ENCODE measurements at places on chromosomes 11 and 22. TPM values are rescaled to one million over a fixed set of nuclear protein-coding genes. Genes with fewer than 3 reads are reported as not detected.
A peak's percentile ranks its signal among the peaks of the same experiment; 100 is the strongest.

DNA sequence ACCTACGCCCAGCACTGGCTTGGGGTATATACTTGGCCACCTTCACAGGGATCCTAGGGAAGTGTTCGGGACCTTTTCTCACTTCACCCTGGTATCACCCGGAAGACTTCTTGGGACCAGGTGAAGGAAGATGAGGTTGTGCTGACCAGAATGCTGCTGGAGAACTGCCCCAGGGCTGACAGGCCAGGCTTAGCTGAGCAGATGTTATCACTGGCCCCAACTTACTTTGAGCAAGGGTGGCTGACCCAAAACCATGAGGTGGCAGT lies 4.5 kb downstream of the FTH1 start:
- no peak overlapping the region for H3K4me3 ChIP-seq
- peaks cover 10% of the 10 kb centered on the region for H3K4me1 ChIP-seq
- H3K27me3 ChIP-seq = no peaks in the 10 kb centered on the region

- no peaks in the 10 kb centered on the region for H3K27me3 ChIP-seq
- H3K4me1 ChIP-seq = peaks cover 14% of the 10 kb centered on the region
- H3K4me3 ChIP-seq = no peak overlapping the region
- peaks cover 17% of the 10 kb centered on the region for H3K36me3 ChIP-seq
- H3K27ac ChIP-seq = peak overlapping the region; percentile 60
- DNase-seq = peak; percentile 41
Observed at GRCh38 chr11:70210530-70210929, 7.4 kb downstream of the FADD start.

DNA sequence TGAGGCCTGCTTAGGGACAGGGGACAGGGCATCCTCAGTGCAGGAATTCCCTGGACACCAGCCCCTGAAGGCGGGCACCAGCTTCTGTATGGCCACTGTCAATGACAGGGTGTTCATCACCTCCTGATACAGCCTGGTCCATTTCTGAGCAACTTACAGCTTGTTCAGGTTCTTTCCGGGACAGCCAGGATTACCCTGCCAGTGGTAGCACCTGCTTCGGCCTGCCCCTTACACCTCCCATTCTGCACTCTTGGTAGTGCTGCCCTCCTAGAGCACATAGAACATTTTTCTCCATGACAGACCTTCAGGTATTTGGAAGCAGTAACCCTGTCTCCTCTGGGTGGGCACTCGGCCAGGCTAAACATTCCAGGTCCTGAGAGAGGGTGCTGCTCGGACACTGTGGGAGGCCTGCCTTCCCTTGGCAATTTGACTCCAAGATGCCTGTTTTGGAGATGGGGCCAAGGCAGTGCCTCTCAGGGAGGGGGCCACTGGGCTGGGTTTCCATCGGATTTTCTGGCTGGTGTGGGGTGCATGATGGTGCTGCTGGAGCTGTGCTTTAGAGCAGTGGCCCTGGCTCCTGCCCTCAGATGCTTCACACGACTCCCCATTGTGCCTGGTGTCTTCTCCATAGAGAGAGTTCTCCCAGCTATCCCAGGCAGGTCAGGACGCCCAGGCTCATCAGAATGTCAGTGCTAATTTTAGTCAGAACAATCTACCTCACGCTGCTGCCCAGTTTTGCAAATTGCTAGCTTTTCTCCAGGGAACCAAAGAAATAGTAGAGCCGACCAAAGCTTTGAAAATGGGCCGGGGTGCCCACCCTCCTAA lies 1.2 kb downstream of the GAL3ST3 start:
- H3K36me3 ChIP-seq = no peaks in the 10 kb centered on the region
- H3K4me1 ChIP-seq = peaks cover 17% of the 10 kb centered on the region
- peak; percentile 23 for DNase-seq
- H3K4me3 ChIP-seq = no peak overlapping the region
- H3K27ac ChIP-seq = no peak overlapping the region
- peaks cover 3% of the 10 kb centered on the region for H3K27me3 ChIP-seq

DNA sequence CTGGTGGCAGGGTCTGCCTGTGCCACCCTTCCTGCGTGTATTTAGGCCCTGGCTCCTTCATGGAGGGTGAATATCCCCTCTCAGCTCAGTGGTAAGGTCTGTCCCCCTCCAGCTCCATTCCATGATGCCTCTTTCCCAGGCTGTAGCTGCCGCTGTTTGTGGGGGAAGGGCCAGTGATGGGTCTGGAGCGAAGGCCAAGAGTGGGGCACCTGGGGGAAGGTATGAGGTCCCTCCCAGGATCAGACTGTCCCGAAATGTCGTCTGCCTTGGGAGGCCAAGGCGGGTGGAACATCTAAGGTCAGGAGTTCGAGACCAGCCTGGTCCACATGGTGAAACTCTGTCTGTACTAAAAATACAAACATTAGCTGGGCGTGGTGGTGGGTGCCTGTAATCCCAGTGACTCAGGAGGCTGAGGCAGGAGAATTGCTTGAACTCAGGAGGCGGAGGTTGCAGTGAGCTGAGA lies 1.1 kb downstream of the CD151 start:
- peak overlapping the region; percentile 79 for H3K27ac ChIP-seq
- H3K4me3 ChIP-seq = peak overlapping the region; percentile 86
- H3K27me3 ChIP-seq = no peaks in the 10 kb centered on the region
- peaks cover 7% of the 10 kb centered on the region for H3K36me3 ChIP-seq
- DNase-seq = no peak

GRCh38 chr11:131094827-131095226 lies 178.5 kb upstream of the SNX19 start:
- H3K4me3 ChIP-seq = no peak overlapping the region
- H3K36me3 ChIP-seq = no peaks in the 10 kb centered on the region
- H3K27me3 ChIP-seq = no peaks in the 10 kb centered on the region
- no peaks in the 10 kb centered on the region for H3K4me1 ChIP-seq
- no peak for DNase-seq

- no peaks in the 10 kb centered on the region for H3K36me3 ChIP-seq
- peaks cover 17% of the 10 kb centered on the region for H3K4me1 ChIP-seq
- H3K27ac ChIP-seq = peak overlapping the region; percentile 44
- DNase-seq = peak; percentile 92
Observed at GRCh38 chr11:6357222-6357621, 33.1 kb upstream of the SMPD1 start.

DNA sequence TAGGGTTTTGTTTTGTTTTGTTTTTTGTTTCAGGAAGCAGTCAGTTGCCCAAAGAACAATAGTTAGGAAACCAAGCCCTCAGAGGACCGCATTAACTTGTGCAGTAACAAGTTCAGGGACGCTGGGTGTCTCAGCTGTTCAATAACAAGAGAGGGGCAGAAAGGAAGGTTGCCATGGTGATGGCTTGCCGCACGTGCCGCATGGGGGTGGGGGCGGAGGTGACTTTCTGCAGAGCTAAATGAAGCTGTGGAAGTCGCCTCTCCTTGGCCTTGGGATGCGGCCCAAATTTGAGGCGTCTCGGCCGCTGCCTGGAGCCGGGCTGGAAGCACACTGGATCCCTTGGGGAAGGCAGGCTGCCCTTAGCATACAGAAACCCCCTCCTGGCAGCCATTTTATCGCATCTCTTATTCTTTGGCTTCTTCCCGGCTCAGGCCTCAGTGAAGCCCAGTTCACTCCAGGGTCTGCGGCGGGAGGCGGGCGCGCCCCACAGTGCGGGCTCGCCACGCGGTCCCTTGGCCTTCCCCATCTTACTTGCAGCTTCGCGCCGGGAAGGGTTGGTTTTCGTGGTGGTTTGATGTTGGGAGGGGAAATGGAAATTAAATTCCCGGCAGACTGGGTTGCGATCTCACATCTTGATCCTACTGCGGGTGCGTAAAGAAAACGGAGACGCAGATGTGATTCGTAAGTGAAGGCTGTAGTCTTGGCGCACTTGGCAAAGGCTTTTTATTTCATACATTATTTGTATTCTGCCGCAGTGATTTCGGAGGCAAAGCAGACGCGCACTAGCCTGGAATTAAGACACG lies 94.3 kb downstream of the SLC17A6 start:
- H3K27me3 ChIP-seq = no peaks in the 10 kb centered on the region
- peak overlapping the region; percentile 60 for H3K4me3 ChIP-seq
- H3K4me1 ChIP-seq = peaks cover 13% of the 10 kb centered on the region
- DNase-seq = peak; percentile 57

GRCh38 chr11:11843642-11844041 lies 1.9 kb downstream of the USP47 start:
- DNase-seq = no peak
- no peaks in the 10 kb centered on the region for H3K36me3 ChIP-seq
- peak overlapping the region; percentile 88 for H3K4me3 ChIP-seq
- no peaks in the 10 kb centered on the region for H3K27me3 ChIP-seq

- no peak overlapping the region for H3K4me3 ChIP-seq
- H3K27ac ChIP-seq = peak overlapping the region; percentile 11
- peaks cover under 1% of the 10 kb centered on the region for H3K36me3 ChIP-seq
- DNase-seq = no peak
- peaks cover 62% of the 10 kb centered on the region for H3K4me1 ChIP-seq
Observed at GRCh38 chr11:65416841-65417701, 5.5 kb upstream of the NEAT1 start.

DNA sequence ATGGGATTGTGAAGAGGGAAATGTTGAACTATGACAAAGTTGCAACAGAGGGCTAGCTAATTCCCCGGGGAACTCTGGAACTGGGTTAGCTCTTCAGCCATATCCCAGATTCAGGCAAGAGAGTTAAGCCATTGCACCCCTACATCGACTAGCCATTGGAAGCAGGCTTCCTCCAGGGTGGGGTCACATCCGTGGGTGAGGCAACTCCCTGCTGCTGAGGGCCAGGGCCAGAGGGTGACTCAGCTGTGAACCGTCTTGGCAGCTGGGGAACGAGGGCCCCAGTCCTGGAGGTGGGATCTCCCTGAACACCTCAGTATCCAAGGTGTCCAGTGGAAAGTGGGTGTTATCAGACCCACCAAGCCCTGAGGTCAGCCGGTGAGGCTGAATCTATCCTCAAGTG lies 41.1 kb downstream of the RPS6KA4 start:
- H3K27me3 ChIP-seq = peaks cover 4% of the 10 kb centered on the region
- H3K27ac ChIP-seq = no peak overlapping the region
- H3K36me3 ChIP-seq = no peaks in the 10 kb centered on the region

DNA sequence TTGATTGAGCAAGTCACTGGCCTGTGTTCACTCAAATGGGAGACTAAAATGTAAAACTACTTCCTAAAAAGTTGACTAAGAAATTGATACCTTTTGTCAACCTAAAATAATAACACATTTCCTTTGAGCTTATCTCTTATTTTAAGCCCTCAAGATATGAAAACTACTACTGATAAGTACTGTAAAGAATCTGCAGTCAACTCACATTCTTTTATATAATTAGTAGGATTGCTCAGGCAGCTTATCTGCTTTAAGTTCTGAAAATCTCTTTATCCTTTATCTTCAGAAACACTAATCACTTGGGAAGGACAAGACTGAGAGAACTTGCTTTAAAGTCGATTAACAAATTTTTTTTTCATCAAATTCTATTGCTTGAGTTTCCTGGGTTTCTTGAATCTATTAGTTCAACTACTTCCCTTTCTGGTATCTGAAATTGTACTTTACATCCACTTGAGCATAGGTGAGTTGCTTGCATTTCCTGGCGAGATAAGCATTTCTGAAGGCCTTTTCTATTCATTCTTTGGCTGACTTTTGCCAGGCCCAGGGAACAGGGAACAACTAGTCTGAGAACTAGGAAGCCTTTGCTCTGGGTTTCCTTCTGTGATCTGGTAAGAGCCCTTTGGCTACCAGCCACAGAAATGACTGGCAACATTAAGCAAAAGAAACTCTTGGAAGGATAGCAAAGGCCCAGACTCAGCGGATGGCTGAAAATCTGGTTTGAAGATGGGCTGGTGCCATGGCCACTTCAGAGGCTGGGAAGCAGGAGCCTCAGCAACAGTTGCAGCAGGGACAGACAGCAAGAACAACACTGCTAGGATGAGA lies 19.3 kb upstream of the CSRP3 start:
- no peak overlapping the region for H3K27ac ChIP-seq
- peaks cover 2% of the 10 kb centered on the region for H3K27me3 ChIP-seq
- H3K36me3 ChIP-seq = no peaks in the 10 kb centered on the region
- no peaks in the 10 kb centered on the region for H3K4me1 ChIP-seq

GRCh38 chr11:44760477-44760872 lies 33.7 kb downstream of the TSPAN18 start:
- peaks cover 5% of the 10 kb centered on the region for H3K27me3 ChIP-seq
- H3K36me3 ChIP-seq = no peaks in the 10 kb centered on the region
- peaks cover 21% of the 10 kb centered on the region for H3K4me1 ChIP-seq
- no peak overlapping the region for H3K27ac ChIP-seq
- no peak for DNase-seq

DNA sequence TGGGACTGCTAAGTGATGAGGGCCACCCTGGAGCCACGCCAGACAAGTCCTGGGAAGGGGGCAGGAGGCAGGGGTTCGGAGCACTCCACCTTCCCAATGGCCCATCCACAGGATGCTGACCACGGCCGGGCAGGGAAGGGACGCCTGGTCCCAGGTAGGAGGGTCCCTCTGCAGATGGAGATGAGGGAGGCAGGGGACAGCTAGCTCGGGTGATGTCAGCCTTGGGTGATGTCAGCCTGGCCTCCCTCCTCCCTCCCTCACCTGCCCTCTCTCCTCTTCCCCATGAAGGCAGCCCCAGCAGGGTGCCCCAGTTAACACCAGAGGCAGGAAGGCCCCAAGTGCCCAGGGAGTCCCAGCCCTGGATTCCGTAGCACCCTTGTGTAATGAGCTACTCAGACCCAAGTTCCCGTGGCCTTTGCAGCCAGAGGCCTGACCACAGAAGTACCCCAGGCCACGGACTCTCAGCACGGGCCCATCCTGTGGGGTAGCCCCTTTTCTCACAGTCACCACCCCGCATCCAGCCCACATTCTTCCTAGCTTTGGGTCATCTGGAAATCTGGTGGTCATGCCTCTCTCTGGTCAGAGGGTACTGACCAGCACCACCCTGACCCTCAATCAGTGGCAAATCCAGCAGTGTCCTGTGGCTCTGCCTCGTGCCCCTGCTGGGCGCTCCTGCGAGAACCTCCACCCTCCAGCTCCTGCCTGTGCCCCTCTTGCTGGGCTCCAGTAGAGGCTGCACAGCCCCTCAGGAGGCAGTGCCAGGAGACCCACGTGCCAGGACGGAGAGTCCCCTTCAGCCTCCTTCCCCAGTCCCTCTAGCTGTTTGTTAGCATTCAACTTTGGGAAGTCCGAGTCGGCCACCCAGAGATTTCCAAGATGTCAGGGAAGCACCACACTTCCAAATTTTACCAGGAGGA lies 47.4 kb downstream of the SHANK2 start:
- H3K4me3 ChIP-seq = no peak overlapping the region
- no peak overlapping the region for H3K27ac ChIP-seq
- no peaks in the 10 kb centered on the region for H3K4me1 ChIP-seq
- H3K36me3 ChIP-seq = no peaks in the 10 kb centered on the region
- H3K27me3 ChIP-seq = no peaks in the 10 kb centered on the region

- H3K4me1 ChIP-seq = peaks cover 9% of the 10 kb centered on the region
- peak overlapping the region; percentile 77 for H3K27ac ChIP-seq
- no peak overlapping the region for H3K4me3 ChIP-seq
- peaks cover 9% of the 10 kb centered on the region for H3K36me3 ChIP-seq
- no peaks in the 10 kb centered on the region for H3K27me3 ChIP-seq
Observed at GRCh38 chr11:123083623-123084029, 21.7 kb upstream of the HSPA8 start.

- no peaks in the 10 kb centered on the region for H3K36me3 ChIP-seq
- H3K4me3 ChIP-seq = peak overlapping the region; percentile 30
- H3K27ac ChIP-seq = no peak overlapping the region
- no peak for DNase-seq
- H3K27me3 ChIP-seq = peaks cover 35% of the 10 kb centered on the region
- no peaks in the 10 kb centered on the region for H3K4me1 ChIP-seq
Observed at GRCh38 chr11:31987118-31988005, 103.5 kb upstream of the RCN1 start.

The MGAT3 gene
- total RNA-seq = 7.9 TPM

The LINC01488 gene
- not detected for total RNA-seq

The BIK gene
- 0.31 TPM for total RNA-seq

The XKR3 gene
- not detected for total RNA-seq

The PDGFD gene
- total RNA-seq = 2.1 TPM

All from astrocyte (in vitro differentiated cells and primary cell).